Left cardiac atrium (tissue), 4 donors: ENCODE measurements at places on chromosomes 11 and 22. TPM values are rescaled to one million over a fixed set of nuclear protein-coding genes. Genes with fewer than 3 reads are reported as not detected.

Gene ARHGEF17
- 42.2 TPM for total RNA-seq

DNA sequence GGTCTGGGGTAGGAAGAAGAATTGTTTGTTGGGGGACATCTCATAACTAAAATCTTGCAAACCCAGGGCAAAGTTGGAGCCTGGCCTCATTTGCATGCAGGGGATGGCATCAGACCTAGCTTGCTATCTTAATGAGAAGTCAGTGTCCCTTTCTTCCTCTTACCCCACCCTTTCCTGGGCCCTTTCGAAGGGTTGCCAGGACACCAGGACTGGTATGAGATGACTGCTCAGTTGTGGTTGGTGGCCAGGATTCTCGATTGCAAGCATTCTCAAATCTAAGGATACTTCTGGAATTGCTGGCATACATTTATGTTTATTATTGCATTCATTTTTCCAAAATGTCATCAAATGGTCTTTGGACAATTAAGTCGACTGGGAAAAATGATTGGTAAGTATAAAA, 131.0 kb downstream of the SLC1A2 start:
- no peak for DNase-seq

Gene GAS2L1
- 25.2 TPM for total RNA-seq

DNA sequence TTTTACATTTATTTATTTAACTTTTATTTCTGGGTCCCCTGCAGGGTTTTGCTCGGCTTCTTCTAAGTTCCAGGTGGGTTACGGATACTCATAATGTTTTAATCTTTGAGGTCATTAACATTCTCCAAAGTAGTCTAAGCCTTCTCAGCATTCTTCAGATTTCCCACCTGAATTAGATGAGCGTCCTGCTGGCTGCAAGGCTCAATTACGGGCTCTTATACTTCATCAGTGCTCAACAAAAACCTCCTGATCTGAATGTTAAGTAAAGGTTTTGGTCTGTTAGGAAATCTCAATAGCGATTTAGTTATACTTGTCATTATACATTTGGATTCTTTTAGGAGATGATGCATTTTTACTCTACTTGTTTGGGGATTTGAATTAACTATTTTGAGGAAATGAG, 27.3 kb upstream of the NFRKB start:
- DNase-seq = no peak

DNA sequence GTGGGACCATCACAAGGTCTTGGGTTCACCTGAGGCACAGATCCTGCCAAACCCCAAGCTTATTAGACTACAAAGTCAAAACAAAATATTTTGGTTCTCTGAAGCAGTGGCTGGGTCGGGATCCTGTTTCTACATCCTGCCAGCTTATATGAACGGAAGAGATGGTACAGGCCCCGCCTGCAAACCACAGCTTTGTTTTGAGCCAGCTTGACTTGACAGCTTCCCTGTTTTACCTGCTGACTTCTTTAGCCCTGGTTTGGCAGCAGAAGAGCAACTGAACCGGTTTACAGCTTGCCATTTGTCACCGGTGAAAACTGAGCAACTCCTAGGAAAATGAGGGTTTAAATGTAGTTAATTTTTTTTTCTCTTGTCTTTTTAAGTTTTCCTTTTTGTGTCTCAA, 11.4 kb downstream of the PACS1 start:
- peak; percentile 45 for DNase-seq

Gene CHADL
- 14.4 TPM for total RNA-seq

Gene C11orf87
- total RNA-seq = not detected

Gene ANO1
- 9.8 TPM for total RNA-seq

Gene PRR5L
- 4.0 TPM for total RNA-seq

DNA sequence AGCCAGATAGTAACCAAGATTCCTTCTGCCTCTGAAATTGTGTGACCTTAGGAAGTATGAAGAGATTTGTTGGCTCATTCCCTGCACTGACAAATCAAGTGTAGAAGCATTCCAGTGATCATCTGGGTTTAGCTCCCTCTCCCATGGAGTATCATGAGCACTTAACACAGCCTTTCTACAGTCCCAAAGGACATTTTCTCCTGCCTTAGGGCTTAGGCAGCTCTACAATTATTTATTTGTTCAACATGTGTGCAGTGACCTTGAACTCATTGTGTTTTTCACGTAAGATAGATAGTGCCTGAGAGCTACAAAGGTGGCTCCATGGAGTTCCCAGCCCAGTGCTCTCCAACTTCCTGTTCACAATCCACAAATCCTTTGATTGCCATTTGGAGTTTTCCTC, 94.8 kb upstream of the FAT3 start:
- DNase-seq = no peak

Gene ACR
- total RNA-seq = 1.5 TPM

Gene CEP126
- 3.3 TPM for total RNA-seq

- DNase-seq = no peak
Measured at GRCh38 chr11:118290923-118291322, 13.6 kb upstream of the CD3E start.

GRCh38 chr22:22825213-22825593, 62.4 kb upstream of the IGLL5 start:
- DNase-seq = no peak

Gene CARD10
- total RNA-seq = 7.7 TPM
